Stimulated activated naive CD4-positive, alpha-beta T cell (primary cell): ENCODE measurements at places on chromosomes 12 and 14.
A peak's percentile ranks its signal among the peaks of the same experiment; 100 is the strongest.

DNA sequence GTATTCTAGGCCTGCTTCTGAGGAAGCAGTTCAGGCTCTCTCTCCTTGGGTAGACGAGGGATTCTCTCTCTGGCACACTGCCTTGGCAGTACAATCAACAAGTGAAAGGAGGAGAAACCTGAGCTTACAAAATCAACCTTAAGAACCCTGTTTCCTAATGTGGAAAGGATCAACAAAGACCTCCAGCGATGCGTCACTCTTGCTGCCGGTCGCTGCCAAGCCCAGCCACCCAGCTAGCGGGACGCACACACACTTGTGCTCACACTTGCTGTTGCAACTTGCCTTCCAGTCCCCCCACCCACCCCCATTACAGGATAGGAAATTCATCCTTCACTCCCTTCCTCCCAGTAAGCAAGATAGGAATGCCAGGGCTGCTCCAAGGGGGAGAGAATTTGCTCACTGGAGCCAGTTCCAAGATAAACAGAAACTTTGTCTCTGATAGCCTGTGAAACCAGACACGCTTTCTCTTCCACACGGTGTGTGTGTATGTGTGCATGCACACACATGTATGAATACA lies 144.3 kb downstream of the BCL11B start:
- no peak for DNase-seq

DNA sequence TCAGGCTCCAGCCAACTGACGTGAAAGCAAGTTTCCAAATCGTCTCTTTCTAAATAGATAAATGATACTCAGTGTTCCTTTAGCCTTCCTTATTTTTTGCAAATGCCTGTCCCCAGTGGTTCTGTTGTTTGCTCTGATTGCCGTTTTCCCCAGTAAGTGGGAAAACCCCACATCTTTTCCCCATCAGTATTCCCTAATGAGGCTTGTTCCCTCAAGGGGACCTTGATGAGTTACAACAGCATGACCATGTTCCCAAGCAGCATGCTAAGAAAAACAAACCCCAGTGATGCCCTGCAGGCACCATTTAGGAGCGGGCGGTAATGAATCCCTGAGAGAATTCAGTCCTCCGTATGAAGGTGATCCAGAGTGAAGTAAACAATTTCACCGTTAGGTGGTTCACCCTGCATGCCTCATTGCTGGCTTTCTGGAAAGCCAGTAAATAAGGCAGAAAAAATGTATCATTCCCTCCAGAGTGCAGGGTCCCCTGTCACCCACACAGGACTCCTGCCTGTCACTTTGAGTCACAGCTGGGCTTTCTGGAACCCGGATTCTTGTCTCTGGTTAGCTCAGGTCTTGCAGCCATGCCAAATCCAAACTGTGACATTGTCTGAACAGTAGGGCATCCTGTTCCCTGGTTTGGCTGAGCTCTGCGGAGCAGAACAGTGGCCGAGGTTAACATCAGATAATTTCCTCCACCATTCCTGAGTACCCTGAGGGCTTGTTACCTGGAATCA lies 222.6 kb downstream of the RGS6 start:
- DNase-seq = no peak

GRCh38 chr14:65470404-65470880 lies 57.9 kb downstream of the FUT8 start:
- no peak for DNase-seq

- DNase-seq = no peak
These were observed 166.6 kb downstream of the KTN1 start for GRCh38 chr14:55746558-55746957.

GRCh38 chr12:64008596-64008995 lies 164.1 kb downstream of the SRGAP1 start:
- no peak for DNase-seq

DNA sequence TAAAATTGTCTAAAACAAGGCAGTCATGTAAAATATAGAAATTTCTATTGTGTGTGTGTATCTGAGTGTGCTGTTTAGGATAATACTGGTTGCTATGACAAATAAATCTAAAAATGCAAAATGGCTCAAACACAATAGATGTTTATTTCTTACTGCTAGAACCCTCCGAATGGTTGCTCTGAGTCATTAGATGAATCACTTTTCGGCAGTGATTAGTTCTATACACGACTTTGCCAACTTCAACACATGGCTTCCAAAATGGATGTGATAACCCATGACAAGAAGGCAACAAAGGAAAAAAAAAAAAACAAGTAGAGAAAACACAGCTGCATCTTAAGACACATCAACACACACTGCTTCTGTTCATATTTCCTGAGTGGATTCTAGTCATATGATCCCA lies 729.2 kb downstream of the AACS start:
- no peak for DNase-seq

- DNase-seq = peak; percentile 21
These were observed 60.3 kb downstream of the KLRG1 start for GRCh38 chr12:9049520-9050133.

GRCh38 chr12:120047072-120047471 lies 58.0 kb downstream of the BICDL1 start:
- DNase-seq = no peak

GRCh38 chr12:19710811-19711793 lies 271.8 kb downstream of the AEBP2 start:
- no peak for DNase-seq

DNA sequence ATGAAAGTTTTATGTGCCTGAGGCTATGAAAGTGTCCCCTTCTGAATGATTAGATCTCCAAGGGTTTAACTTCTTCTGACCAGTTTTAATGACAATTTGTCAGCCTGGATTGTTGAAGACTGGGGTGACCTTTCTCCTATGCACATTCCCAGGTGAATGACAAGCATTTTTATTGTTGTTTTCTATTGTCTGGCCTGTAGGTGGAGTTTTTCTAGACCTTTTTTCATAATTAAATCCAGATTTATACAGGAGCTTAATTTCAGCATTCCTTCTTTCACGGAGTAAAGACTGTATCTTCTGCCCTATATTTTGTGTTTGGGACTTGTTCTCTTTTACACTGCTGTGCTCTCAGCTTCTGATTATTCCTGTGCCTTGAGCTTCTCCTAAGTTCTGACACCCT lies 125.0 kb upstream of the FAR2 start:
- DNase-seq = no peak

DNA sequence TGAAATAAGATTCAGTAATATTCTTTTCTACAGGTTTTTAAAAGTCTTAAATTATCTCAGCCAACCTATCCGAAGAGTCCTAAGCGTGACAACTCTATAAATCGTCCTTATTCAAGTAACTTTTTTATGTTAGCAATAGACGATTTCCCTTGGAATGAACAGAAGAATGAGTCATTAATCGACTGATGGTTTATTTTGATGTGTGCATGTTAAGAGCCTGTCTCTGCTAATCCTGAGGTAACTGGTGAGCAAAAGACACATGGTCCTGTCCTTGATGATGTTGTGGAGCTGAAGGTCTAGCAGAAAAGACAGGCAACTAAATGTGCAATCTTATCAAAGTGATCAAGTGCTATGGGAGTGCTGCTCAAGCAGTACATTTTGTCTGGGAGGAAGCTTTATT lies 80.4 kb downstream of the DAAM1 start:
- no peak for DNase-seq
